COR-L47 (cell line): ENCODE measurements at places on chromosomes 3 and 15.

DNA sequence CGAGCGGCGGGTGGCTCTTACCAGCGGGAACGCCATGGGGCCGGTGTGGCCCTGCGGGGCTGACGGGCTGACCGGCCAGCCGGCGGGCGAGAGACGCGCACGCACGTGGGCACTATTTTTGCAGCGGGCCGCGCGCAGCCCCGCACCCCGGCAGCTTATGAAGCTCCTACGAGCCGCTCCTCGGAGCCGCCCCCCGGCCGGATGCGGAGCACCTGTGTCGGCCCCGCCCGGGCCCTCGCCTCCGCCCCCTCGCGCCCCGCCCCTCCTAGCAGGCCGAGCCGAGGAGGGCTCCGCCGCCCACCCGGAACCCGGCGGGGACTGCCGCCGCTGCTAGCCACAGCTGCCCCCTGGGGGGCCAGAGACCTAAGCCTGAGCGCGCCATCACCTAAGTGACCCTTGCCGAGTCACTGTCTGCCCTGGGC lies 683 bp upstream of the CPEB1 start:
- DNase-seq = no peak

GRCh38 chr15:69755551-69756310 lies 303.1 kb downstream of the RPLP1 start:
- no peak for DNase-seq

- DNase-seq = no peak
These were observed 97.8 kb downstream of the IGSF11 start for GRCh38 chr3:118936811-118937210.

GRCh38 chr15:90552162-90552928 lies 22.6 kb downstream of the CRTC3 start:
- no peak for DNase-seq

DNA sequence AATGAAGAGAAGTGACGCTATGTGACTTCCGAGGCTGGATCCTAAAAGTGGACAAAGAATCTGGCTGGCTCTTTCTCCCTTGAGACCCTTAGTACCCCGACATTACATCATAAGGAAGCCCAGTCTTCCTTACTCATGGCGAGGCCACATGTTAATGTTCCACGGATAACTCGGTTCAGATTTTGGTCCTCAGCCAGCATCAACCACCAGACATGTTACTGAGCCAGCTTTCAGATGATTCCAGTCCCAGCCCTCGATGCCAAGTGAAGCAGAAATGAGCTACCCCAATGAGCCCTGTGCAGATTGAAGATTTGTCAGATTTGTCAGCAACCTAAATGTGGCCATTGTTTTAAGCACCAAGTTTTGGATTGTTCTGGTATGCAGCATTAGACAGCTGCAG lies 46.6 kb downstream of the SLCO2A1 start:
- no peak for DNase-seq

DNA sequence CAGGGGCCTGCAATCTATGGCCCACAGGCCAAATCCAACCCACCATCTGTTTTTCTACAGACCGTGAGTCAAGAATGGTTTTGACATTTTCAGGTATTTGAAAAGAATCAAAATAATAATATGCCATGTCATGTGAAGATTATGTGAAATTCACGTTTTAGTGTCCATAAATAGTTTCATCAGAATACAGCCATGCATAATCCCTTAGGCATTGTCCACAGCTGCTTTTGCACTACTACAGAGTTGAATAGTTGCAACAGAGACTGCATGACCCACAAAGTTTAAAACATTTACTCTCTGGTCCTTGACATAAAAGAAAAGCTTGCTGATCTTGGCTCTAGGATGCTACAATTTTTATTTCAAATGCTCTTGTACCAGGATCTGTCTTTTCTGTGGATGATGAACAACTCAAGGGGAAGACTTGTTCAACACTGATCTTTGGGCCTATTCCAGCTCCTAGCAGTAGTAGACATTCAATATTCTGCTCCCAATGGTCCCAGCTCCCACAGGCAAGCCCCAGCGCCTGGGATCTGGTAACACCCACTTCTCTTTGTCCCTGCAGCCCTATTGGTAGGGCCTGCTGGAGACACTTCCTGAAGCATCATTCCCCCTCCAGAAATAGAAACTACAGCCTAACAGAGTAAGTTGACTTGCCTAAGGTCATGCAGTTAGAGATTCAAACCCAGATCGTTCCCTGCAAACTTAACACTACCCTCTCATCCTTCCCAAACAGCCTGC lies 76.9 kb downstream of the MRPL46 start:
- DNase-seq = no peak

- DNase-seq = no peak
These were observed 50.9 kb downstream of the FAM98B start for GRCh38 chr15:38504680-38505467.

DNA sequence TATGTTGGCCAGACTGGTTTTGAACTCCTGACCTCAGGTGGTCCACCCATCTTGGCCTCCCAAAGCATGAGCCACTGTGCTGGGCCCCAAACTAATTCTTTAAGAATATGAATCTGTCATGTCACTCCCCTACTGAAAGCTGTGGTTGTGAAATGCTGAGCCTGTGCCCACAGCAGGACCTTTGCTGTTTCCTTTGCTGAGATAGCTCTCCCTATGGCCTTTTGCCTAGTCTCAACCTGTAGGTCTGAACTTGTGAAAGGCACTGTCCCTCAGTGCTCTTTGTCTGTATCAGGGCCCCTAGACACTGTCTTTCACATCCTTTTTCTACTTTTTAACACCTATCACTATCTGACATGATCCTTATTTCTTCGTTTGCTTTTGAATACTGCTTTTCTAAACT lies 62.7 kb upstream of the CCR4 start:
- DNase-seq = no peak

GRCh38 chr3:106380232-106380631 lies 511.4 kb upstream of the CBLB start:
- no peak for DNase-seq

- DNase-seq = no peak
These were observed 15.2 kb upstream of the PIK3R4 start for GRCh38 chr3:130761730-130762311.

DNA sequence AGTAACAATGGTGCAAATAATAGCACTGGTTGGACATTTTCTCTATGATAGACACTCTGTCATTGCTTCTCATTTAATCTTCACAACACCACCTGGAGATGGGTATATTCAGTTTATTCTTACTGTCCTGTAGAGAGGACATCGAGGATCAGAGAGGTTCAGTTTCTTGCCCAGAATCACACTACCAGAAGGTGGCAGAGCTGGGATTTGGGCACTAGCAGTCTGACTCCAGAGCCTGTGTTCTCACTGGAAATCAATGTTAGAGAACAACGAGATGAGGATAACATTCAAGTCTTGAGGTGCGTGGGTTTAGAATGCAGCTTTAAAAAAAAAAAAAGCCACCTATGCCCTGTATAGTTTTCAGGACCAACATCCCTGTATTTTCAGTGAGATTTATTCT lies 127.8 kb downstream of the SYNPR start:
- DNase-seq = no peak

DNA sequence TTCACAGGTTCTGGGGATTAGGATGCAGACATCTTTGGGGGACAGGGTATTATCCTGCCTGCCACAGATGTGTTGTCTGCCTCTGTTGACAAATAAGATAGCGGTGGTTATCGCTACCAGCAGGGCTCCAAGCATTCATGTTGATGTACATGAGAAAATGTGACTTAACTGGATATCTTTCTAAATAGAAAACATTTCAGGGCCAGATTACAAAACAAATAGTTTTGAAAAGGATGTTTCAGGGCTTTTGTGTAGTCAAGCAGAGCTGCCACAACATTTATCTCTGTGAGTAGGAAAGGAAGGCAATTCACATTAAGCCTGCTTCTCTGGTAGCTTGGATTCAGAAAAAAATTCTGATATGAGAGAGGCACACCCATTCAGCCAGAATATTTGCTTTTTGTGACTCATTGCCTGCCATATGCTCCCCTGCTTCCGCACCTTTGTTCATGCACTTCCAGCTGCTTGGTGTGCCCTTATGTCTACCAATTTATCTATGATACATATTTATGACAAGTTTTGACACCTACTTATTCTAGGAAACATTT lies 22.8 kb downstream of the PLS1 start:
- peak; percentile 76 for DNase-seq

DNA sequence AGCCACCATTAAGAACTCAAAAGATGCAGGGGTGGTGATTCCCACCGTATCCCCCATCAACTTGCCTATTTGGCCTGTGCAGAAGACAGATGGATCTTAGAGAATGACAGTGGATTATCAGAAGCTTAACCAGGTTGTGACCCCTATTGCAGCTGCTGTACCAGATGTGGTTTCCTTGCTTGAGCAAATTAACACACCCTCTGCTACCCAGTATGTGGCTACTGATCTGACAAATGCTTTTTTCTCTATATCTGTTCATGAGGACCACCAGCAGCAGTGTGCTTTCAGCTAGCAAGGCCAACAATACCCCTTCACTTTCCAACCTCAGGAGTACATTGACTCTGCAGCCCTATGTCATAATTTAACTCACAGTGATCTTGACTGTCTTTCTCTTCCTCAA lies 8.6 kb upstream of the MCF2L2 start:
- DNase-seq = no peak

GRCh38 chr3:55474213-55474632 lies 12.9 kb downstream of the WNT5A start:
- no peak for DNase-seq

GRCh38 chr3:64457811-64458210 lies 230.0 kb downstream of the ADAMTS9 start:
- no peak for DNase-seq

- no peak for DNase-seq
These were observed 17.1 kb upstream of the GCNT3 start for GRCh38 chr15:59594493-59594942.

GRCh38 chr3:27930052-27930602 lies 208.0 kb upstream of the EOMES start:
- no peak for DNase-seq
